Activated CD4-positive, alpha-beta memory T cell treated with anti-CD3 and anti-CD28 coated beads for 36 hours (primary cell): ENCODE measurements at places on chromosomes 13 and 19.

DNA sequence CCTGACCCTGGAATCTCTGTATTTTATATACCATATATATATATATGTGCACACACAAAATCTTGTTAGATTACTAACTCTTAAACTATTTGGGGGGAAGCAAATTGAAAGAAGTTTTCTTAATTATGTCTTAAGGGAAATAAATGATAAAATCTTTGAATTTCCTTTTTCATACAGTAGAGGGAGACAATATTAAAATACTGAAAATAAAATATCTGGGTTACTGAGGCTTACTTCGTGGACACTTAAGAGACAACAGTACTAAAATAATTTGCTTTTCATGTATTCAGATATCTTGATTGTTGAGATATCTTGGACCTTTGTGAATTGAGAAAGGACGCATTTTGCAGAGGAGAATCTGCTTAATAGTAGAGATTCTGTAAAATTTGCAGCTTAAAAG is 17.0 kb downstream of the SUGT1 start:
- no peak for DNase-seq

DNA sequence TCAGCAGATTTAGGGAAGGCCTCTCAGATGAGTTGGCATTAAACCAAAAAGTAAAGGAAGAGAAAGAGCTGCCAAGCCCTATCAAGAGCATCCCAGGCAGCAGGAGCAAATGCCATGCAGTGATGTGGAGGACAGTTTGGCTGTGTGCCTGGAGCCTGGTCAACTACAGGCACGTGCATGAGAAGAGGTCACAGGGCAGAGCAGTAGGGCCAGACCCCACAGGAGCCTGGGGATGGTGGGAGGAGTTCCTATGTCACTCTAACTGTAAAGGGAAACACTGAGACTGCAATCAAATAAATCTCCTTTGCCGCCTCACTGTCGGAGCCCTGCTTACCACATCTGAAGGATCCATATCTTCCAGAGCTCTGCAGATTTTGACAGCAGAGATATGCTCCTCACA is 240.5 kb downstream of the ENOX1 start:
- DNase-seq, result no peak

DNA sequence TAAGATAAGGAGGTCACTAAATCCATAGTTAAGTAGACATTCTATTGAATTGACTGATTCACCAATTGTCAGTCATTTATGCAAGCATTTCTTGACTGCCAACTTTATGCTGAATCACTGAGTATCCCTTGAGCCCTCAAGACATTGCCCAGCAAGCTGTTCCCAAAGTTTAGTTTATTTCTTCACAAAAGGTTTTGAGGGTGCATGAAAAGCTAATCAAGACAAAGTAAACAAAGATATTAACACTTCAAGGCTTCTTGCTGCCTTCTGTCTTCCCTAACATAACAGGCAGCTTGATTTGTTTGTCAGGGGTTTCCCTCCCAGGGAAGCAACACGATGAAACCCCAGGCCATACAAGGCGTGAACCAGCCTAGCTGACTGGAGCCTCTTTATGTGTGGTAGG is 374.4 kb downstream of the SPRY2 start:
- no peak for DNase-seq

- no peak for DNase-seq
Measured at GRCh38 chr19:18849838-18850400, 18.2 kb downstream of the UPF1 start.

GRCh38 chr19:17268754-17269153 is 1.5 kb downstream of the BABAM1 start:
- no peak for DNase-seq

- no peak for DNase-seq
Measured at GRCh38 chr19:35732540-35733179, 9.6 kb downstream of the IGFLR1 start.

DNA sequence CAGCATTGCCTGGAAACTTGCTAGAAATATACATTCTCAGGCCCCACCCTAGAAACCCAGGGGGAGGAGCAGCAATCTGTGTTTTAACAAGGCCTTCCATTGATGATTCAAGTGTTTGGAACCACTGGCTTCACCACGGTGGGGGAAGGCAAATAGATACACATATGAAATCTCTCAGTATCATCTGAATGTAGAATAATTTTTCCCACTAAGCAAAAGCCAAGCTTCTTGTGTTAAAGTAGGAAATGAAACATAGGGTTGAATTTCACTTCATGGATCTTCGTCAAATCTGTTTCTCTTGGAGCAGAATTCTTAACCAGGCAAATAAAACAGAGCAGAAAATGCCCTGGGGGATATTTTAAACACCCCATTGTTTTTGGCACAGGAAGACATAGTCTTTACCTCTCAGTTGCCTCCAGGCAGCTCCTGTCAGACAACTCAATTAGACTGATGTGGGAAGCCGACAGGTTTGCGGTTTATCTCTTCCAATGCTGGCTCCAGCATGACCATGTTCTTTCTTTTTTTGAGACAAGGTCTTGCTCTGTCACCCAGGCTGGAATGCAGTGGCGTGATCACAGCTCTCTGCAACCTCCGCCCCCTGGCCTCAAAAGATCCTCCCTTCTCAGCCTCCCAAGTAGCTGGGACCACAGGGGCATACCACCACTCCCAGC is 213.0 kb downstream of the FOXO1 start:
- DNase-seq, result no peak

DNA sequence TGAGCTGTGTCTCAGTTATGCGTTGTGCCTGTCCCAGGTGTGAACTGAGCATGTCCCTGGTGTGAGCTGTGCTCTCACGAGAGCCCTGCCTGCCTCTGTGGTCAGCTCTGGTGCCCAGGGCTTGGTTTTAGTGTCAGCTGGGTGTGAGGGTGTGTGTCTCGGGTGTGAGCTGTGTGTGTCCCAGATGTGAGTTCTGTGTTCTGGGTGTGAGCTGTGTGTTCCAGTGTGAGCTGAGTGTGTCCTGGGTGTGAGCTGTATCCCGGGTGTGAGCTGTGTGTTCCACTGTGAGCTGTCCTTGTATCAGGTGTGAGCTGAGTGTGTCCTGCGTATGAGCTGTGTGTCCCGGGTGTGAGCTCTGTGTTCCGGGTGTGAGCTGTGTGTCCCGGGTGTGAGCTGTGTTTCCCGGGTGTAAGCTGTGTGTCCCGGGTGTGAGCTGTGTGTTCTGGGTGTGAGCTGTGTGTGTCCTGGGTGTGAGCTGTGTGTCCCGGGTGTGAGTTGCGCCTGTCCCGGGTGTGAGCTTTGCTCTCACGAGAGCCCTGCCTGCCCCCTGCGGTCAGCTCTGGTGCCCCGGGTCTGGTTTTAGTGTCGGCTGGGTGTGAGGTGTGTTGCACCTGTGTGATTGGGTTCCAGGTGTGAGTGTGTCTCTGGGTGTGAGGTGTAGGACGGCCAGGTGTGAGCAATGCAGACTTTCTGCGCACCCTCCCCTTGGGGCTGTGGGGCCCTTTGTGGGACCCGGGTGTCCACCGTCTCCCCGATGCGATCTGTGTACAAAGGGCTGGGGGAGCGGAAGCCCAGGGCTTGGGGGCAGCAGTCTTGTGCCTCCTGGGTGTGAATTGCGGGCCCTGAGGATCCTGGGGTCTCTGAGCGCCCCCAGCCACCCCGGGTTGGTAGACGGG is 7.1 kb upstream of the PEAK3 start:
- no peak for DNase-seq

GRCh38 chr19:615619-616018 is 17.7 kb downstream of the POLRMT start:
- DNase-seq, result no peak

GRCh38 chr13:26221399-26221720 is 754 bp downstream of the RNF6 start:
- no peak for DNase-seq

GRCh38 chr13:54879036-54879435 is 1850.4 kb downstream of the OLFM4 start:
- DNase-seq, result no peak

DNA sequence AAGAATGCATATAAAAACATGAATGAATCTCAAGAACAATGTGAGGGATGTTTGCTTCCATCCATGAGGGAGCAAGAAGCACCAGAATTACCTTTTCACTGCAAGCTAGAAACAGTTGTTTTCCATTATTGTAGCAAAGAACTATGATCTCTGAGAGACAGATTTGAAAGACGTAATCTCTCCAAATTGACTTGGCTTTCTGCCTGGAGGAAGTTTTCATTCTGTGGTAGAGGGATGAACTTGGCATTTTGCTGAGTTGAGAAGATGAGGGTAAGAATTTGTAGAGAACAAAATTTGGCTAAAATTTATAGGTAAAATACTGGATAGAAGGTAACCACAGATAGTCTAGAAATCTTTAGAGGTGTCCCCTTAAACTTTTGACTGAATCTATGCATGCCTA is 496.8 kb downstream of the TDRD3 start:
- DNase-seq, result no peak

- DNase-seq, result no peak
Measured at GRCh38 chr19:1882786-1883692, 2.3 kb downstream of the ABHD17A start.

GRCh38 chr13:50955241-50955640 is 45.6 kb downstream of the RNASEH2B start:
- DNase-seq, result no peak

- peak; percentile 80 for DNase-seq
Measured at GRCh38 chr19:16062789-16063188, 13.5 kb upstream of the TPM4 start.

GRCh38 chr13:102903659-102904407 is 58.0 kb downstream of the ERCC5 start:
- no peak for DNase-seq

DNA sequence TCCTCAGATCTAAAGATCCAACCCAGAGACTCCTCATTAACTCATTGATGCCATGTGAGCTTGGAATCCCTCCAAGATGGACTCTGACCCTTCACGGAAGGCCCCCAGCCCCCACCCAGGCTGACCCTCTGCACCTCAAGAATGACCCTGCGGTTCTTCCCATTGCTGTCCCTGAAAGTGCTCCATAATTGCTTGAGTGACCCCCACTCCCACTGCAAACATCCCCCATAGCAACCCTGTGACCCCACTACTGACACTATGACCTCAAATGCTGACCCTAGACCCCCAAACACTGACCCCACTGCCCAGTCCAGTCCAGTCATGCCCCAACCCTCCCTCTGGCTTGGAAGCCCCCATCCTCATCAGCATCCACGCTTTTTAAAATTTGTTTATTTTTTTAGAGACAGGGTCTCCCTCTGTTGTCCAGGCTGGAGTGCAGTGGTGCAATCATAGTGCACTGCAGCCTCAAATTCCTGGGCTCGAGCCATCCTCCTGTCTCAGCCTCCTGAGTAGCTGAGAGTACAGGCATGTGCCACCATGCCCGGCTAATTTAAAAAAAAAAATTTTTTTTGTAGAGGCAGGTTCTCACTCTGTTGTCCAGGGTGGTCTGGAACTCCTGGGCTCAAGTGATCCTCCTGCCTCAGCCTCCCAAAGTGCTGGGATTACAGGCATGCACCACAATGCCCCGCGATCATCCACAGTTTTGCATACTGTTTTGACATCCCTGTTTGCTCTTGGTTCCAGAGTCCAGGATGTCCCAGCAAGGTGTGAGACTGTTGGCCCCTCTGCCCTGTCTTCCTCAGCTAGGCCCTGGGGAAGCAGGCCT is 855 bp downstream of the LYL1 start:
- no peak for DNase-seq

- no peak for DNase-seq
Measured at GRCh38 chr19:47375694-47376588, 26.8 kb downstream of the DHX34 start.

GRCh38 chr13:25200783-25201182 is 28.7 kb upstream of the AMER2 start:
- no peak for DNase-seq

GRCh38 chr13:22161871-22162270 is 491.0 kb downstream of the FGF9 start:
- no peak for DNase-seq

DNA sequence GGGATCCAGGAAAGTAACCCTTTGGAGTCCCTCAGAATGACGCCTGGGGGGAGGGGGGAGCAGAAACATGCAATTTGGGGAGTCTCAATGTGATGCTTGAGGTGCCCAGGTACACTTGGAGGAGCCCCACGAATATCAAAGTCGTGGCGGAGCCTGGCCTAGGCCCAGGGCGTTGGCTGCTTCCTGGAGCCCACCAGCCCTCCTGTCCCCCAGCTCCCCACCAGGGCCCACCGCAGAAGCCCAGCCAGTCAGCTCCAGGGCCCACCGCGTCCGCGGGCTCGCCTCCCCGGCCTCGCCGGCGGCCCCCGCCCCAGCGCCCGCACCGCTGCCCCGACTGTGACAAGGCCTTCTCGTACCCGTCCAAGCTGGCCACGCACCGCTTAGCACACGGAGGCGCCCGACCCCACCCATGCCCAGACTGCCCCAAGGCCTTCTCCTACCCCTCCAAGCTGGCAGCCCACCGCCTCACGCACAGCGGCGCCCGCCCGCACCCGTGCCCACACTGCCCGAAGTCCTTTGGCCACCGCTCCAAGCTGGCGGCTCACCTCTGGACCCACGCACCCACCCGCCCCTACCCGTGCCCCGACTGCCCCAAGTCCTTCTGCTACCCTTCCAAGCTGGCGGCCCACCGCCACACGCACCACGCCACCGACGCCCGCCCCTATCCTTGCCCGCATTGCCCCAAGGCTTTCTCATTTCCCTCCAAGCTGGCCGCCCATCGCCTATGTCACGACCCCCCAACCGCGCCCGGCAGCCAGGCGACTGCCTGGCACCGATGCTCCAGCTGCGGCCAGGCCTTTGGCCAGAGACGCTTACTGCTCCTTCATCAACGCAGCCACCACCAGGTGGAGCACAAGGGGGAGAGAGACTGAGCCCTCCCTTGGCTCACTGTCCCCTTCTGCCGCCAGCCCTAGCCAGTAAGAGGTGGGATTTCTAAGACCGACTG is 2.1 kb downstream of the ZNF575 start:
- peak; percentile 38 for DNase-seq

DNA sequence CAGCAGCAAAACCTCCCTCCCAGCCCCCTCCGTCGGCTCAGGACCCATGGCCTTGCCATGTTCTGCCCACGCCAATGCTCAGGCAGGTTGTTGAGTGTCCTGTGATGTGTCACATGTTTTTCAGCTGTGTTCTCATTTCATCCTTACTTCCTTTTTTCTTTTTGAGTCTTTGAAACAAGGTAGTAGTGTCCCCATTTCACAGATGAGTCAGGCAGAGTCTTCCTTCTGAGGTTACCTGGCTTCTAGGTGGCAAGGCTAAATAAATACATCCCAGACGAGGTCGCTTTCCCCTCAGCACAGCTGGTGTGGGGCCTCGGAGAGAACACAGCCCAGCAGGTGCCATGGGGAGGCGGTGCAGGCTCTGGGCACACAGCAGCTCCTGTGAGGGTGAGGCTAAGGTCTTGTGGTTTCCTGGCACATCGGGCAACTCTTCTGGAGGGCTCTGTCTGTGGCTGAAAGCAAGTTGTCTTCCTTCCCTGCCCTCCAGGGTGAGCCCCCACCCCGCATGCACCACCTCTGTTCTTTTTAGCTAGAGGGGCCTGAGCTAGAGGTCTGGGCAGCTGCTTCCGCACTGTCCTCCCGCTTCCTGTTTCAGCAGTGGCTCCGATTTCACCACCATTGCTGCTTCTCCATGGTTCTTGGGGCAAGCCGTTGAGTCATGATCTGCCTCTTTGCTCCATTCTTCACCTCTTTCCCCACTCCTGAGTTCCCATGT is 15.1 kb downstream of the PRAM1 start:
- DNase-seq, result peak; percentile 82

GRCh38 chr13:41307884-41308640 is 3.0 kb upstream of the NAA16 start:
- DNase-seq, result no peak
